ENCODE measurements at places on chromosomes 6 and 20.

DNA sequence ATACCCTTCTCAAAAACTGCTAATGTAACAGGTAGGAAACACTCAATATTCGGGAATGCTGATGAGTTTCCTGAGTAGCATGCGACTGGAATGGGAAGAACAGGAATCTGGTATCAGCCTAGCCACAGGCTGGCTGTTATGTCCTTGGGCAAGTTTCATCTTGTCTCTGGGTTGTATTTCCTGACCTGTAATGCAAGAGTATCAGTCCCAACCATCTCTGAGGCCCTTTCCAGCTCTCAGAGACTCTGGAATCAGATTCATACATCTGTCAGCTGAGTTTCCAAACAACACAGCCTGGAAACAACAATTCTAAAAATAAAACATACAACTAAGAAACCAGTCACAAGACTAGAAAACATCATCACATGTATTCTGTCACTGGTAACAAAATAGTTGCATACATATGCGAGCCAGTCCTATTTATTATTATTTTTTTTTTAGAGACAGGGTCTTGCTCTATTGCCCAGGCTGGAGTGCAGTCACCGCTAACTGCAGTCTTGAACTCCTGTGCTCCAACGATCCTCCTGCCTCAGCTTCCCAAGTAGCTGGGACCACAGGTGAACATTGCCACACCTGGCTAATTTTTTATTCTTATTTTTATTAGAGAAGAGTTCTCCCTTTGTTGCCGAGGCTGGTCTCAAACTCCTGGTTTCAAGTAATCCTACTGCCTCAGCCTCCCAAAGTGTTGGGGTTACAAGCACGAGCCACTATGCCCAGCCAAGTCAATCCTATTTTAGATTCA is 16.7 kb upstream of the TFAP2A start:
- DNase-seq, result no peak

DNA sequence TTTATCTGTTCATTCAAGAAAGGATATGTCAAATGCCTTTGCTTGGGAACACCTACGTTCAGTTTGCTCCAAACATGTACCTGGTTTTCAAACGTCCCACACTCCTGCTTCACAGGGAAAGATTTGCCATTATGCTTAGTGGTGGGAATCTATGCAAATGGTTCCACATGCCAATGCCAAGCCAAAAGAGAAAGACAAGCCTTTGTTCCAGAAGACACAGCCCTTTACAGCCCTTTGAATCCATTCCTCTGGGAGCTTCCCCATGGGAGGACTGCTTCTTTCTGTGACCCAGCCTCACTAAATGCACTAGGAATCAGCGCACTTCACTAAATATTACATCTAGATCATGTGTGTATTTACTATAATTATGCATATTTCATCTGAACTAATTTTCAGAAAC is 619.5 kb downstream of the PRKN start:
- no peak for DNase-seq

- peak; percentile 98 for DNase-seq
Observed at GRCh38 chr6:113184291-113184690, 672.9 kb upstream of the MARCKS start.

DNA sequence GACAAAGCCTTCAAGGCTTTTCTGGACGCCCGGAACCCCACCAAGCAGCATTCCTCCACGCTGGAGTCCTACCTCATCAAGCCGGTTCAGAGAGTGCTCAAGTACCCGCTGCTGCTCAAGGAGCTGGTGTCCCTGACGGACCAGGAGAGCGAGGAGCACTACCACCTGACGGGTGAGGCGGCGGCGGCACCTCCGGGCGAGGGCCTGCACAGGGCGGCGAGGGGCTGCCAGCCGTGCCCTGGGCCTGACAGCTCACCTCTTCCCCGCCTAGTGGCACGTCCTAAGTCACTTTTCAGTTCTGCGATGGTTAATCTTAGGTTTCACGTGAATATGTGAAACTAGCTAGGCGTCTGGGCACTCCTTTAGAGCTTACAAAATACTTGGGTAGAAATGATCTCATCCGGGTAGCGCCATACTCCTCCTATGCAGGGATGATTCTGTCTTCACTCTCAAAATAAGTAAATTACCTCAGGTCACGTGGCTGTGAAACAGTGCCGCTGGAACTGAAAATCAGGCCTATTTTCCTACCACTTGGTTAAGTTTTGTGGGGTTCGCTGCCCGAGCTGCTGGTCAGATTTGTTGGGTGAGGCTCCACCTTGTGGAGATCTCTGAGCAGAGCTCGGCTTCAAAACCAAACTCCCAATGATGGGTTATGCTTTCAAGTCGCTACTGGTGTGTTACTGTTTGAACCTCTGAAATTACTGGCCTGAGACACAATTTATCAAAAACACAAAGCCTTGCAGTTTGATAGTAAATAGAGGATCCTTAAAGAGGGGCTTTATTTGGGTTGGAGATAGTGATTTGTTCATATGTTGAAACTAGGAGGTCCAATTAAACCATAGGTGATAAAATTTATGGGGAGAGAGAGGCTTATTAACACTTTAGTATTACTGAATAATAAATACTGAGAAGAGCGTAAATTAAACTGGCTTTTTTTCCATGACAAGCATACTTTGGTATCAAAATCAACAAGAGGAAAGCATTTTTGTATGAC is 15.5 kb upstream of the CLDN20 start:
- peak; percentile 70 for DNase-seq

GRCh38 chr20:328975-329695 is 3.8 kb downstream of the SOX12 start:
- no peak for DNase-seq

- DNase-seq, result no peak
Observed at GRCh38 chr20:14005996-14006395, 10.7 kb downstream of the MACROD2 start.

GRCh38 chr6:148457137-148457842 is 114.7 kb downstream of the SASH1 start:
- peak; percentile 78 for DNase-seq

GRCh38 chr6:155234167-155234566 is 29.6 kb upstream of the CLDN20 start:
- DNase-seq, result no peak

GRCh38 chr6:114471450-114471849 is 128.6 kb upstream of the HS3ST5 start:
- no peak for DNase-seq

DNA sequence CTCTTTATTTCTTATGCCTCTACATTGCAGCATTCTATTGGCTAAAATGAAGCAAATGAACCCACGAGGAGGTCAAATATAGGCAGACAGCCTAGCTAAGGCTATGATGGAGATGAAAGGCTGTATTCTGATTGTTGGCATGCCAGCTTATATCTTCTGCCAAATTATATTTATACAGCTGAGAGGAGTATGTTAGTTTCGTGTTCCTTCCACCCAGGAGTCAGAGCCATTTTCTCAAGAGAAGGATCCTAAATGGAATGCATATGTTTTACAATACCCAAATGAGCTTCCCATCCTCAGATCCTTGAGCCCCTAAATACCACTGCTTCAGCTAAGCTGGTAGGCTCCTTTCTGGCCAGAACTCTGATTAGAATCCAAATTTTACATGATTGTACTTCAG is 178.4 kb upstream of the HDDC2 start:
- DNase-seq, result no peak

DNA sequence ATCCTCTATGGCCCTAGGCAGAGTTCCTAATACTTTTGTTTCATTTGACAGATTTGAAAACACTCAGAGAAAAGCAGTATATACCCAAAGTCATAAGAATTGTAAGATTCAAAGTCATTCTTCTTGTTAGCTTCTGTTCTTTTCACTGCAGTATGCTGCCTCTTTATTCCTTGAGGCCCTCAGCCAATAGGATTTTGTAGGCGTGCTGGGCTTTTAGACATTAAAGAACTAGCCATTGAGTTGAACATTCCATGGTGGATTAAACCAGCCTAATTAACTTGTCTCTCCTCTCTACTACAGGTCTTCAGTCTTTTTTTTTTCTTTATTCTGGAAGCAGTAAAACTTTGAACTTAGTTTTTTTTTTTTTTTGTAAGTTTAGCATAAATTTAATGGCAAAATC is 186.3 kb downstream of the PLCB4 start:
- DNase-seq, result no peak

DNA sequence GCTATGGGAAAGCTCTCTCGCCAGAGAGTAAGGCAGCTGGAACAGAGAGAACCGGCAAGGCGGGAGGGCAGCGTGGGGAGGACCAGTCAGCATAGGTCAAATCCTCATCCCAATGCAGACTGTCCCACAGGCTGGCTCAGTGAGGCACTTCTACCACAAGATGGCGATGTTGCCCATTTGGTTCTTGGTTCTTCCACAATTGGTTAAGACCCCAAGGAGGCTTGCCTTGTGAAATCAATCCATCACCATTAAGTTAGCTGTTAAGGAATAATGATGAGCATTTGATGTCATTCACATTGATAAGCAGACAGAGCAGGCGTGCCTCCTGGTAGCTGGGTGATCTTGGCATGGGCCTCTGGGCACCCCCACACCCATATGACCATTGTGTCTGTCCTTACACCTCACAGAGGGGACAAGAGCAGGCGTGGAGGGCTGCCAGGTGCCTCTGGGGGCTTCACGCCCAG is 2.4 kb downstream of the CSTL1 start:
- DNase-seq, result peak; percentile 73

GRCh38 chr6:142356884-142357225 is 55.0 kb downstream of the ADGRG6 start:
- DNase-seq, result no peak

- no peak for DNase-seq
Observed at GRCh38 chr20:42705550-42705949, 484.2 kb downstream of the PTPRT start.

- DNase-seq, result peak; percentile 94
Observed at GRCh38 chr6:75094614-75095200, 111.1 kb downstream of the COL12A1 start.

GRCh38 chr6:47106216-47106615 is 64.1 kb upstream of the ADGRF1 start:
- DNase-seq, result no peak

DNA sequence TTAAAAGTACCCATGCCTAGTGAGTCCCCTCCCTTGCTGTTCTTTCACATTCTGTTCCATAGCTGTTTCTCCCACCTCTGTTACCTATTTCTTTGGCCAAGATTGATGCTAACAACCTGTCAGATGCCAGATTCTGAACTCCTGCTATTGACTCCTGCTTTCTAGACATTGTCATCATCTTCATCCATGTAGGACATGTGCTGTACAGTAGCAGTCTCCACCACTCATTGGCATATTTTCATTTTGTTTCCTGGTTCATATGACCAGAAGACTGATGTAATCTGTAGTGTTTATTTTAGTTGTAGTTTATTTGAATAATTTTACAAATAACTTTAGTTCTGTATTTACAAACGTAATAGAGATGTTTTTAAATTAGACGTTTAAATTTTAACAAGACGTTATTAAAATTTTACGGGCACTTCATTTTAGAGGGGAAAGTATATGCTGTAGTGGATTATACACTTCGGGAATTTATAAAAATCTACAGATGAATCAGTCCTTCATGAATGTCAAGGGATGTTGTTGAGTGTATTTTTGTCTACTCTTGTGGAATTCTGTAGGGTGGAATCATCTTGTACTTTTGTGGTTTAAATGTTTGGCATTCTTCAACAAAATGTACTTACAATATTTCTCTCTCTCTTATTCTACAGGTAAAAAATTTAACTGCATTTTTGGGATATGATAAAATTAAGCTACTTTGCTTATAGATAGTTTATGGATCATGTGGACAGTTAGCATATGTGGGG is 34.1 kb downstream of the TRMT11 start:
- peak; percentile 56 for DNase-seq

DNA sequence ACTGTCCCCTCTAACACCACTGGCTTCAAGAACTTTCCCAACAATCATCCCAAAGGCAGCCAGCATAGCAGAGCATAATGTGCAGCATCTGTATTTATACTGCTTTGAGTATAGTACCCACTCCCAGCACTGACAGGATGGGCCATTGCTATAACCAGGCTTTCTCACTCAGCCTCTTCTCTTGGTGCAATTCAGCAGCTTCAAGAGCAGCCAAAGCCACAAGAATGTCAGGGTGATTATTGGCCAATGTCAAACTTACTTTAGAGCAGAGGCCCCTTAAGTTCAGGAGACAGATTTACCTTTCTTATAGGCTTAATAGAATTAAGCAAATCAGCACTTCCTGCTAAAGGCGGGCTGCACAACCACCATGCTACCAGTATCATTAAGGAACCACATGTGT is 232.4 kb upstream of the RSPO3 start:
- peak; percentile 21 for DNase-seq

DNA sequence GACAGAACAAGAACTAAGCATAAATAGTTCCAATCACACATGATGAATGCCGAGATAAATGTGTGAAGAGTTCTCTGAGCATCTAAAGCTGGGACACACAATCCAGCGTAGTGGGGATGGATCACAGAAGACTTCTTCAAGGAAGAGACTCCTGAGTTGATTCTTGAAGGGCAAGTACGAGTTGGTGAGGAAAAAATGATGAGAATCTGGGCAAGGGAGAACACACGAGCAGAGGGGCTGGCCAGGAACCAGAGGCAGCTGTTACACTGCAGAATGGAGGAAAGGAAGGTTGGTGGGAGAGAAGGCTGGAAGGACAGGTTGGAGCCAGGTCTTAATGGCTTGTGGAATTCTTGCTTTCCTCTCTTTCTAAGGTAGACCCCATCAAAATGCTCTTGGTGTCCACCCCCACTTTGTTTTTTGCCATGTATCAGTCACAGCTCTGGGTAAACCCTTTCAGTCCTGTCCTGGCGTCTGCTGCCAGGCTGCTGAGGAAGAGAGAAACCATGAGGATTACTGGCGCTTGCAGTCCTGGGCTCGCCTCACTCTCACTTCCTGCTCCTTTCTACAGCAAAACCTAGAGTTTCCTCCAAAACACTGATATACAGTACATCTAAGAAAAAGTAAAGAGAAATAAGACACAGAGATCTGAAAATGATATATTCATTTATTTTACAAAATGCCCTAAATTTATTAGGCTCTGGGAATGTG is 127.6 kb upstream of the FAM184A start:
- DNase-seq, result no peak

DNA sequence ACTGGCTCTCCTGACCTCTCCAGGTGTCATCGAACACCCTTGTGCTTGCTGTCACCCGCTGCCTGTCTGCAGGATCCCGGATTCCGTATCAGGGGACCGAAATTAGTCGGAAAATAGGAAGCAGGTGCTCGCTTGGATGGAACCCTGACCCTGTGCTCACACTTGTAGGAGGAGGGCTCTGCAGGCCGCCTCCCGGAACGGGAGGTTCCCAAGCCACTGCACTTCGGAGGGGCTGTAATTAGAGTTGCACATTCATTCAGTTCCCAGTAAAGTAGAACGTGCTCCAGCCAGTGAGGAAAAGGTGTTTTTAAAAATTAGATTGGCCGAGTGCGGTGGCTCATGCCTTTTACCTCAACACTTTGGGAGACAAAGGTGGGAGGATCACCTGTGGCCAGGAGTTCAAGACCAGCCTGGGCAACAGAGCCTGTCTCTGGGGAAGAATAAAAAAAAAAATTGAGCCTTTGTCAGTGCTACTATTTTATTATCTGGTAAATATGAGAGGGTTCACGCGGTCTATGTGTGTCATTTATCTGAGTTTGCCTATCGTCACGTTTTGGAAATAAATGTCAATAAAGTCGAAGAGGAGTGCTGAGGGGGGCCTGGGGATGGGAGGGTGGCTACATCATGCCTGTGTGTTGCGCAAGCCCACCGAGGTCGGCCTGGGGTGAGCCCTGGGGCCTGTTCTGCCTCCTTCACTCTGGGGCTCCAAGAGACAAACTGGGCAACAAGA is 1.5 kb upstream of the GMEB2 start:
- DNase-seq, result peak; percentile 76

Measured in fibroblast of skin of right biceps (primary cell).